Fibroblast of pulmonary artery (primary cell): ENCODE measurements at places on chromosomes 13 and 19.

DNA sequence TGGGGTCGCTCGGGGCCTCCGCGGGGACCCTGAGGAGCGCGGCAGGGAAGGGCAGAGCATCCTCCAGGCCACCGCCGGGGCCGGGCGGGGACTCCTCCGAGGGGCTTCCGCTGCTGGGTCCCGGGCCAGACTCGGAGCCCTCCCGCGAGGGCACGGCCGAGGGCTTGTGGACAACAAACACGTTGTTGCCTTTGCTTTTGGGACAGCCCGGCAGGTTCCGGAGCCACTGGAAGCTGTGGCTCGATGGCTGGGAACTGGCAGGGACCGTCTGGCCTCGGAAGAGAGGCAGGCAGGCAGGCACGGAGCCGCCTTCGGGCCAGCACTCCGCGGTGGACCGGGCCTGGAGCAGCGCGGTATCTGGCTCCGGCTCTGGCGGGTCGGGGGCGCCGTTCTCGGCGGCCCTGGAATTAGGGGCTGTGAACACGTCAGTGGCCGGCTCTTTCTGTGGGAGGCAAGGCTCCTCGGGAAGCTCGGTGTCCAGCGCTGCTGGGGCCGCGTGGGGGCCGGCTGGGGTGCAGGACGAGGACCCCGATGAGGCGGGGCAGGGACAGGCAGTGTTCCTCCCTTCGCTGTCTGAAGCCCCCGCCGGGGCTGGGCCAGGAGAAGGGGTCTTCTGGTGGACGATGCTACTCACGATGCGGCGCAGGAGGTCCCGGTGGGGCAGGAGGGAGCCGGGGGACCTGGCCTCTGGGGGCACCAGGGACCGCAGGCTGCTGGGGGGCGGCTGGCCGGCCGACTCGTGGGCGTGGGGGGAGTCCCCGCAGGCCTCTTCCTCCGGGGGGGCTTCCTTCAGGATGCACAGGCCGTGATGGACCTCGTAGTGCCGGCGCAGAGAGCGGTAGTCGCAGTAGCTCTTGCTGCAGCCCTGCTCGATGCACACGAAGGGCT, 27.6 kb downstream of the ZNF541 start:
- no peak for DNase-seq

DNA sequence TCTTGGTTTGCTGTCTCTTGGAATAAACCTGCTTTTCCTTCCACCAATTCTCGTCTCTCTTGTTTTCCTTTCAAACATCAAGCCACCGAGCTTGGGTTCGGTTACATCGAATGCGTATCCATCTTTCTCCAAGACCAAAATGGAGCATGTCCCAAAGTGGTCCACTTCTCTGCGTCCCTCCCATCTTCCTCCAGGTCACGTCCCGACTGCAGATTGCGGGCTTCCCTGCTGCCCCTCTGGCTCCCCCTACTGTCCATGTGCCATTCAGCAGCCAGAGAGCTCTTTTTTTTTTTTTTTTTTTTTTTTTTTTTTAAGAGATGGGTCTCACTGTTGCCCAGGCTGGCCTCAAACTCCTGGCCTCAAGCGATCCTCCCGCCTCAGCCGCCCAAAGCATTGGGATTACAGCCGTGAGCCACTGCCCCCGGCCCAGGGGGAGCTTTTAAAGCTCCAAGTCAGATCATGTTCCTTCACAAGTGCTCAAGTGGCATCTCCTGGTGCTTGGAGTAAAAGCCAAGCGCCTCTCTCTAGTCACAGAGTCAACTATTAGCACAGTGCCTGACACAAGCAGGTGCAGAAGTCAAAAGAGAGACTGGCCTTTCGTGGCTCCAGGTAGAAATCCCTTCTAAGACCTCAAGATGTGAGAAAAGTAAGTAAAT, 10.0 kb downstream of the COL5A3 start:
- peak; percentile 72 for DNase-seq

DNA sequence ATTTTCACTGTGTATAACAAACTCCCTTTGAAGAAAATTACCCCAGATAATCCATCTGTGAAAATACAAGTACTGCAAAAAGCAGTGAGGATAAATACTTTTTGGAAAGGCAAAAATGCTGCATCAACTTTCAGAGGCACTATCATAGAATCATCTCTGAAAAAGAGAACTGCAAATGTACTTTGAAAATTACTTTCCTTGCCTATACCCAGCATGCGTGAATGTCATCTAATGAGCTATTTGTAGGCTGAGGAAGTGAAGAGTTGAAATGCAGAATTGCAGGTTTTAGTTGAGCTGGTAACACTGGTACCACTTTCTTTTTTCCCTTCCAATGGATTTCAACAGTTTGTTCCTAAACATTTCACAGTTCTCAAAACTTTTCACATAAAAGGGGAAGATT, 196.7 kb downstream of the TBC1D4 start:
- DNase-seq = no peak

DNA sequence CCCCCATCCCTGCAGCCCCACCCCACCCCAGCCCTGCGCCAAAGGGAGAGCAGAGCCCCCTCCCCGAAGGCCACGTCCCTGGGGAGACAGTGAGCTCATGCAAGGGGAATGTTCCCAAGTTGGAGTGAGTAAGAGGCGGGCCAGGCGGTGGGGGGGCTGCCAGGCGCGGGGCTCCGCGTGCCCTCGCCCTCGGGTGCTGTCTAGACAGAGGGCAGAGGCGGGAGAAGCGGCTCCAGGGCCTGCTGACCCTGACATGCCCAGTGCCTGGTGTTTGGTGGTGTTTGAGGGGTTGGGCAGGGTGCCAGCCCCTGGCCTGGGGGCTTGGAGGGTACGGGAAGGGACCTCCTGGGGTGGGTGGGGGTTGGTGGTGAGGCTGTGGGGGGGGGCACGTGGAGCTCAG, 1.0 kb downstream of the FSTL3 start:
- DNase-seq = peak; percentile 83

DNA sequence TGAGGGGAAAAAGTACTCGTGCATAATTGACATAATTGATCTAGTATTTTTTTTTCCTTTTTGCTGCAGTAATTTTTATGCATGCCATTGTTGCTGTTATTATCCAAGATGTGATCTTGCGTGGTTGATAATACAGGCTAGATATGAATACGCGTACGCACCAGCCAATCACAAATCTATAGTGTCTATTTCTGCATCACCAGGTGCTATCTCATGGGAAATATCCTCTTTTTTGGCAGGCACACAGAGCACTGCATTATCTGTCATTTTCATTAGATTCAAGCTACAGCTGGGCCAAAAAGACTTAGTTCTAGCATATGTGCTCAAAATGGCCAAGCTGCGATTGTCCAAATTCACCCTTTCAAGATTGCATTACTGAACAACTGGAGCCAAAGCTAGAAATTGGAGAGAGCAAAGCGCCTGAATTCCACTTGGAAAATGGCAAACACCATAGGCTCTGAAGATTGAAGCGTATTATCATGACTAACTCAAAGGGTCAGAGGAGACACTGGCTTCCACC, 181.1 kb downstream of the TSHZ3 start:
- no peak for DNase-seq

DNA sequence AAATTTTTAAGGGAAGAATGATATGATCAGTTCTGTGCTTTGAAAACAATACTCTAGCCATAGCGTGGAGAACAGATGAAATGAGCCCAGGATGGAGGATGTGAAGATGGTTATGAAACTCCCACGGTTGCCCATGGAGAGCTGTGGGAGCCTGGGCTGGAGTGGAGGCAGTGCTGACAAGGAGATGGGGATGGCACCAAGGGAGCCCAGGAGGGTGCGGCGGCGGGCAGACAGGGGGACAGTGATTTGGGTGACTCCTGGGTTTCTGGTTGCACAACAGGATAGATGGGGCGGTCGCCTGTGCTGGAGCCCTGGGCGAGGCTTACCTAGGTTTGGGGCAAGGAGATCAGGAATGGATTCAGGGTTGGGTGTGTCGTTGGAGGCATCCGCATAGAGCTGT, 15.9 kb downstream of the ARHGEF7 start:
- DNase-seq = no peak

GRCh38 chr13:85314686-85315085, 484.5 kb downstream of the SLITRK6 start:
- DNase-seq = no peak

GRCh38 chr13:91400063-91400399, 1.6 kb downstream of the GPC5 start:
- DNase-seq = no peak

- DNase-seq = no peak
Observed at GRCh38 chr13:111139452-111139851, 24.3 kb downstream of the ARHGEF7 start.

GRCh38 chr19:19710506-19710905, 22.4 kb downstream of the ZNF14 start:
- no peak for DNase-seq

DNA sequence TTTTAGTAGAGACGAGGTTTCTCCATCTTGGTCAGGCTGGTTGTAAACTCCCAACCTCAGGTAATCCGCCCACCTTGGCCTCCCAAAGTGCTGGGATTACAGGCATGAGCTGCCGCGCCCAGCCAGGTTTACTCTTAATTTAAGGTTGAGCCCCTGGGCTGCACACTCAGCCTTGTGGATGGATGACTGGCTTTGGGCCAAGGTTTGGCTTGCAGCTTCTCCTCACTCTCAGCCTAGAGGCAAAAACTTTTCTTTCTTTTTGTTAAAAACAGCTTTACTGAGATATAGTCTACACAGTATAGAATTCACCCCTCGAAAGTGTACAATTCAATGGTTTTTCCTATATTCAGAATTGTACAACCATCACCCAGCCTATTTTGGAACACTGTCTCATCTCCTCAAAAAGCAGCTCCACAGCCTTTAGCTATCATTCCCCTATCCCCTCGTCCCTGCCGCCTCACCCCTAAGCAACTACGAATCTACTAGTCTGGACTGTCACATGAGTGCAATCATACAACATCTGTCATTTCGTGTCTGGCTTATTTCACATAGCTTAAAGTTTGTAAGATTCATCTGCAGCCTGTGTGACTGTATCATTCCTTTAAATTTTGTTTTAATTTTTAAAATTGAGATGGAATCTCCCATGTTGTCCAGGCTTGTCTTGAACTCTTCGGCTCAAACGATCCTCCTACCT, 14.5 kb upstream of the TSPAN16 start:
- no peak for DNase-seq

DNA sequence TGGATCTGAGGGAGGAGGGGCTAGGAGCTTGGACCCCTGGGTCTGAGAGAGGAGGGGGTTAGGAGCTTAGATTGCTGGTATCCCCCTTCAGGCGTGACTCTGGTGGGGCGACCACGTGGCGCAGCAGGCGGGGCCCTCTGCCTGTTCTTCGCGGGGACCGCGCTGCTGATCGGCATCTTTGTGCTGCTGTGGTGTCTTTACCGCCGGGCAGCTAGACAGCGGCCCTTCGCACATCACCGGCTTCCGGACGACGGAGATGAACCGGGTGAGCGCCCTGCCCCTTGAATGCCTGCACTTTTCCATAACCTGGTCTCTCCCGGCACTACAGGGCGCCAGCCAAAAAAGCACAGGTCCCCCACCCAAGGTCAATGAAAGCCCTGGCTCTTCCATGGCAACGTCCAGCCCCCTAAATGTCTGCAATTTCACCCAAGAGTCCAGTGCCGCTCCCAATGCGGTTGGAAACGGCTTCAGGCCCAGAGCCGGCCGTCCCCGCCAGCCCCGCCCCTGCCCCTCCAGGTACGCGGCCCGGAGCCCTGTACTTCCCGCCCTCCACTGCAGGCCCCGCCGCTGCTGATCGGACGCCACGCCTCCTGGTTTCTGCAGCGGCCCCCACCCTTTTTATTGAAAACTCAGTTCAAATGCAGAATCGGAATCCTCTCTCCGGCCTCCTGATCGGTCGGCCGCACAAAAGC, 2.8 kb downstream of the GFY start:
- DNase-seq = no peak

DNA sequence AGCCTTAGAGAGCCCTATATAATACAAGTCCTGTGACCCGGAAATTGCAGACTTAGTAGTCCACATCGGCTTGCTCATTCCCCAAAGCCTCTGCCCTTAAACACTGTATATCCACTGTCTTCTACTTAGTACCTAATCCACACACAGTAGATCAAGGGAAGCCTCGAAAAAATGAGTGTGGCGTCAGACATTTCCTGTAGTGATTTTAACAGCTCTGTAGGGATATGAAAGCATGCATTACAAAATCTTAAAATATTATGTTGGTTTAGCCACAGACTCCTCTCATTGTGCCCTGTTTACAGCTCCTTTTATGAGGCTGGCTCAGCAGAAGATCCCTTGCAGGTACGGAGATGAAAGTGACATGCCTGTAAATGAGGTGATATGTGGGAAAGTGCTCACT, 416.3 kb downstream of the LIG4 start:
- DNase-seq = peak; percentile 11

- DNase-seq = peak; percentile 32
Observed at GRCh38 chr19:15464394-15465385, at the start of gene RASAL3. Gene RASAL3 (minus strand): TSS chr19:15464544. CDS start chr19:15464358, 186 bp downstream.

GRCh38 chr13:102769679-102770078, 3.9 kb downstream of the TEX30 start:
- peak; percentile 31 for DNase-seq

DNA sequence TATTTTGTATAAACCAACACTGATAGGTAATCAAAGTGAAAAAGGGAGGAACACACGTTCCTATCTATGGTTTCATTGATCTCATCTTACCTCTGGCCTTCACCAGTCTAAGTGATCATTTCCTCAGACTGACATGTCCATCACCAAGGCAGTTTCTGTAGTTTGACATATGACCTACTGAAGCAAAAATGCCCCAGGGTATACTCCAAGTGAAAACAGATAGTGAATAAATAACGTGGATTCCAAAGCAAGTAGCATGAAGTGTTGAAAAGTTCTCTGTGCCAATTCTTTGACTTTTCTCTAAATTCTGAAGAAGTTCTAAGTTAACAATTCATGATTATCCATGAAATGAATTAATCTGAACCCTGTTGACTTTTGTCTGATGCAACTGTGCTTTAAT, 334.2 kb upstream of the SGCG start:
- no peak for DNase-seq

DNA sequence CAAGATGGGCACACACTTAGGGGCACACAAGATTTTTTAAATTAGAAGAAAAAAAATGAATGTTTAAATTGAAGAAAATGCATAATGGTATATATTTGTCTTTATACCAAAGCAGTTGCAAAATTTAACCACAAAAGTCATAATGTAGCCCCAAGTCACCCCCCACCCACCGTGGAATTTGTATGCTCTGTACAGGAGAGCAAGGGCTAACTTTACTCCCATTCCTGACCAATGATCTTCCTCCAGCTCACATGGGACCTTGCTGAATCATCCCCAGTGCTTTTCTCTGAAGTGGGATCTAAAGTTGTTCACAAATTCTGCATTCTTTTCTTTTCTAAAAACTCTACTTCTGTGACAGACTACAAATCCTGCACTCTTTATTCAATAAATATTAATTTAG, 597.0 kb downstream of the UQCRFS1 start:
- DNase-seq = no peak

DNA sequence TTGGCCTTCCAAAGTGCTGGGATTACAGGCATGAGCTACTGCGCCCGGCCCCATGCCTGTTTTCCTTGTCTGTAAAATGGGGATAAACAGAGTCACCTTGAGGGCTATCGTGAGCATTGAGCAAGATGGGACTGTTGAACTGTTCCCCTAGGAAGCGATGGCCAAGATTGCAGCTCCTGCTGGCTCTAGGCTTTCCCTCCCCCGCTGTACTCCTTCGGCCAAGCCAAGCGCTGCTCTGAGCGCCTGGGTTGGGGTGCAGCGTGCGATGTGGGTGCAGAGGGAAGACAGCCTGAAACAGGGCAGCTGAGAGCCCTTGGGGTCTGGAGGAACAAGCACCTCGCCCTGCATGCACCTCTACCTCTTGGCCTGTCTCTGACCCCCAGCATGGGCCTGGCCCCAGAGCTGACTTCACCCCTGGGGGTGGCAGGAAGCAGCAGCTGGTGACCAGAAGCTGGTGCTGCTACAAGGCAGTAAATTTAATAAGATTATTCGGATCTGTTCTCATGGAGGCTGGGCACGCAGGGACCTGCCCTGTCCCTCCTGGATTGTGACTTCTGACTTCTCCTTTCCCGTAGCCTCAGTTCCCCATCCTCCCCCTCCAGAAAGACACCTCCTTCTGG, 5.3 kb downstream of the GNG8 start:
- no peak for DNase-seq
